ENCODE measurements at places on chromosomes 12 and 14.

DNA sequence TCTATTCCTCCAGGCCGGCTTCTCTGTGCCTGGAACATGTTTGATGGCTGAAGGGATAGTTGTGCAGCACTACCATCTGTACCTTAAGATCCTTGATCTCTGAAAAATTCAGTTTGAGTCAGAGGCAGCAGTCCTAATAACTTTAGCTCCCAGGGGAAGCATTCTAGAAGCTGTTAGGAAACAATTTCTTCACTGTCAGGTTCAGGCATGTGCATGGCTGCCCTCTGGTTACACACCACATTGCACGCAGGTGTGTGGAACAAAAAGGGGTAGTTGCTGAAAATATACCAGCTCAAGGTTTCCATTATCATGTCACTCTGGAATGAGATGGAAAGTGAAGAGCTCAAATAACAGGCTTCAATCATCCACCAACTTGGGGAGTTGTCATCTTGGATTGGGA lies 80.1 kb downstream of the CHST11 start:
- DNase-seq, result no peak

GRCh38 chr12:47852096-47852571 lies 32.4 kb upstream of the HDAC7 start:
- DNase-seq, result no peak

GRCh38 chr12:117845271-117845904 lies 123.4 kb downstream of the KSR2 start:
- no peak for DNase-seq

DNA sequence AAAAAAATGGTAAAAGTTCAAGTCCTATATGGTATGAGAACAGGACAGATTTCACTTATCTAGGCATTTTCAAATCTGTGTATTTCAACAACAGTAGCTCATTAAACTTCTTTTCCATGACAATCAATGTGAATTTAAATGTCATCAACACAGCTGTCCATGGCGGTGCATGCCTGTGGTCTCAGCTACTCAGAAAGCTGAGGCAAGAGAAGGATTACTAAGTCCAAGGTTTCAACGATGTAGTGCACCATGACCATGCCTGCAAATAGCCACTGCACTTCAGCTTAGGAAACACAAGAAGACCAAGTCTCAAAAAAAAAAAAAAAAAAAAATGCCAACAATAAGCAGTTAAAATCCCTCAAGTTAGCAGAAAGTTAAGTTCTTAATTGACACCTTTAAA lies 214.6 kb downstream of the C12orf50 start:
- DNase-seq, result no peak

DNA sequence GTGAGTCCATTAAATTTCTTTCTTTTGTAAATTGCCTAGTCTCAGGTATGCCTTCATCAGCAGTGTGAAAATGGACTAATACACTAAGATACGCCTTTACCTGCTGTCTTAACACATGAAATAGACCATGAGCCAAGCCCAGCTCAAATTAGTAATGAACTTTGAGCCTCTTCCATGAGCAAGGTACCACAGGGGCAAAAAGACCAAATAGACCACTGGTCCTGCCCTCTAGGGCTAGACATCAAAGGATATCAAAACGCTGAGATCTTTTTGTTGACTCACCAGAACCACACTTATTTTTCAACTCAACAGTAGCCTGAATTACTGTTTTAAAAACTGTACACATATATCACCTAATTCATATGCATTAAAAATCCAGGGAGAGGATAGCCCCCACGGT lies 137.5 kb upstream of the NOS1 start:
- no peak for DNase-seq

DNA sequence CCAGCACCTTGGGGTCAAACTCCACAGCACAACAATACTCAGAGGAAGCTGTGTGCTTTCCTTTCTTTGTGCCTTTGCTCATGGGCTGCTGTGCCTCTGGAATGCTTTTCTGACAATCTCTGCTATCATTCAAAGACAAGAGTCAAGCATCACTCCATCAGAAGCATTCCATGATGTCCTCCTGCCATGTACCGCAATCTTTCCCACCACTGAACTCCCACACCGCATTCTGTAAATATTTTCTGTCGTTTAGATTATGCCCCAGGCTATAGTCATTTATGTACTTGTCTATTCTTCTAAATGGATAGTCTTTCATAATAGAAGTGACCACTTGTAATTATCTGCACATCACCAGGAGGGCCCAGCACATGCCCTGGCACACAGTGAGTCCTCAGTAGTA lies 327.8 kb downstream of the PDZRN4 start:
- no peak for DNase-seq

DNA sequence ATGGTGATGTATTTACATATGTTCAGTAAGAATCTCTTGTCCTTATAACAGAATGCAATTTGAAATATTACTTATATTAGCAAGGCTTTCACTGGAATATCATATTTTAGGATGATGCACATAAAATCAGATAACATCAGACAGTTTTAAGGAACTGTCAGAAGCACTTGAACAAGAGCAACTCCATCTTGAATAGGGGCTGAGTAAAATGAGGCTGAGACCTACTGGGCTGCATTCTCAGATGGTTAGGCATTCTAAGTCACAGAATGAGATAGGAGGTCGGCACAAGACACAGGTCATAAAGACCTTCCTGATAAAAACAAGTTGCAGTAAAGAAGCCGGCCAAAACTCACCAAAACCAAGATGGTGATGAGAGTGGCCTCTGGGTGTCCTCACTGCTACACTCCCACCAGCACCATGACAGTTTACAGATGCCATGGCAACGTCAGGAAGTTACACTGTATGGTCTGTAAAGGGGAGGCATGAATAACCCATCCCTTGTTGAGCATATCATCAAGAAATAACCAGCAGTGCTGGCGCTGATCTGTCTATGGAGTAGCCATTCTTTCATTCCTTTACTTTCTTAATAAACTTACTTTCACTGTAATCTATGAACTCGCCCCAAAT lies 27.6 kb upstream of the ETV6 start:
- DNase-seq, result no peak

Data from activated T-cell treated with anti-CD3 and anti-CD28 coated beads for 24 hours (primary cell).